Right ventricle myocardium superior (tissue), 1 donor: ENCODE measurements at places on chromosomes 3 and 15. TPM values are rescaled to one million over a fixed set of nuclear protein-coding genes. Genes with fewer than 3 reads are reported as not detected.

IGSF11 gene
- total RNA-seq: 2.9 TPM

CLDN1 gene
- not detected for total RNA-seq

ANP32A gene
- 118 TPM for total RNA-seq

EPHB3 gene
- 2.2 TPM for total RNA-seq

- DNase-seq: no peak
Observed at GRCh38 chr15:38680775-38681174, 116.2 kb upstream of the RASGRP1 start.

DNA sequence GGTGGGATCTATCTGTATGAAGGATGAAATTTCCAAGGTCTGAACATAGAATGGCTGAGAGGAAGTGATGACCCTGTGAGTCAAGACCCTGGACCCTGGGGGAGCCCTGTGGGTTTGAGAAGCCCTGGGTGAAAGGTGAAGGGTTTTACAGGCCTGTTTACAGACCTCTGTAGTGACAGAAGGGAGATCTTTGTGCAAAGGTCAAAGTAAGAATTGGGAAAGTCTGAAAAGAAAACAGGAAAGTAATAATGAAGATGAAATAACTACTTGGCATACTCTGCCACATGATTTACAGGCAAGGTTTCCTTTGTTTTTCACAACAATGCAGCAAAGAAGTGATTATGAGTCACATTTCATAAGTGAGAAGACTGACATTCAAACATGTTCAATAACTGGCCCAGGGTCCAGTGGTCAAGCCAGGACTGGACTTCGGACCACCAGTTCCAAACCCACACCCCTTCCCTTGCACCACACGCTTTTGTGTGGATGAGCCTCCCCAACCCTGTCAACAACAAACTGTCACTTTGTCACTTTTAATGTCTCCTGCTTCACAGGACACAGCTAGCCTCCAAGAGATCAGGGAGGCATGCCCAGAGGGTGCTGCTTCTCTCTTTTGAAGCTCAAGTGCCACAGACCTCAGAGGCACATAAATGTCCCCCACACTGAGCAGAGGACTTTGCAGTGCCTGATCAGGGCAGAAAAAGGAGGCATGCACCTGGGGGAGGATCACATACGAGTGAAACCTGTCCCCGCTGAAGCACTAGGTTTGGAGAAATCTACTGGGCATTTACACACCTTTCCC lies 21.5 kb downstream of the CD86 start:
- no peak for DNase-seq

DNA sequence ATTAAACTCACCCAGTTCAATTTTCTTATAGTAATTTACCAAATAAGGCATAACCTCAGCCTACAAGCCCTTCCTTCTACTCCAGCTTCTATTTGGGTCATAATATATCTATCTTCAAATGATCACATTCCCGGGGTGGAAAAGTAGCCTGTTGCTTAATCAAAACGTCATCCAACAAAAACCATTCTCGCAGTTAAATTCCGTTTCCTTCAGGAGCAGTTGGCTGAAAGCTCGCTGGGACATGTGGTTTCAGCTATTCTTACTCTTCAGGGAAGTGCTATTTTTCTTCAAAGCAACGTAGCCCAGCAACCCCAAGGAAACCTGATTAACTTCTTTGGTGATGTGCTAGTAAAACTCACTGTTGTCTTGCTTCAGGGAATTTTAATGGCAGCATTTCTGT lies 59.6 kb downstream of the MAGI1 start:
- DNase-seq: no peak

GRCh38 chr3:20240154-20240883 lies 54.3 kb upstream of the SGO1 start:
- DNase-seq: no peak

DNA sequence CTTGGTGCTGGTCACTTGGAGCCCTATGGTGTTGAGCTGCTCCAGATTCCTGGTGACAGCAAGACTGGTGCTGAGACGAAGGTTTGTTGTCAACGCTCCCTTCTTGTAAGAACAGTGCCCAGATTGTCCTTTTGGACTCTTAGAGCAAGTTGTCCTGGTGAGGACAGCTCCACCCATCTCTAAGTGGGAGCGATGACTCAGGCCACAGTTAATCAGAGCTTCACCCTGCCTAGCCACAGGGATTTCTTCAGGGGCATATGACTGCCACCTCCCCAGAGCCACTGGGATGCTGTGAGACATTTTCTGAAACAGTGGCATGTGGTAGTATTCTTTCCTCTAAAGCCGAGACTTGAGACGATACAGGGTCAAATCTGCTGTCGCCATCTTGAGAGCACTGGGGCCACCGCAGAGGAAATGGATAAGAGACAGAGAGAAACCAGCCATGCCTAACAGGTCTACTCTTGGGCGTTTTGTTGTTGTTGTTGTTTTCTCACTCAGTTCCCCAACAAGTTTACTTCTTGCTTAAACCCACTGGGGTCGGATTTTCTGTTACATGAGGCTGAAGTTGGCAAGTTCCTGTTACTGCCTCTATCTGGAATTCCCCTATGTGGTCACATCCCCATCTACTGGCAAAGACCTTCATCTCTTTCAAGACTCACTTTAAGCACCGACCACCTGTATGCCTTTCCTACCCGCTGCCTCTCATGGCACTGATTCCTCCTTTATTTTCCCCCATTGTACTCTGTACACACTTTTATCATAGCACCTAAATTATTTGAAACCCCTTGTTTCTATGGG lies 16.0 kb upstream of the PCOLCE2 start:
- no peak for DNase-seq
